ENCODE measurements at places on chromosomes 7 and 10.

- DNase-seq = no peak
Observed at GRCh38 chr10:113858541-113858940, 4.1 kb downstream of the NHLRC2 start.

- DNase-seq = no peak
Observed at GRCh38 chr10:11433657-11434056, 177.8 kb downstream of the USP6NL start.

DNA sequence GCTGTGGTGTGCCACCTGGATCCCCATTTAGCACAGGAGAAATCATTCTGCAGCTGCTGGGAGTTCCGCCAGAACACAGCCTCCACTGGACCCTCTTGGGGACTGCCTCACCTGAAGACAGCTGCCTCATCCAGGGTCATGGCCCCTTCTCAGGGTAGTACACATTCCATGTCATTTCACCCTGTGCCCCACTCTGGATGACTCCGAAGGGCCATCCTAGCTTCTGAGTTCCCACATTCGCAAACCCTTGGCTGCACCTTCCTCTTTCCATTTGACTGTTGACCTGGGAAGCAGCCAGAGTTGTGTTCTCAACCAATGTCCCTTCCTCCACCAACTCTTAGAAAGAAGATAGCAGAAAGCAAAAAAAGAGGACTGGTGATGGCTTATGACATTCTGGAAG lies 125.6 kb upstream of the TBX20 start:
- peak; percentile 1 for DNase-seq

- peak; percentile 35 for DNase-seq
Observed at GRCh38 chr10:14556285-14556956, 218.3 kb downstream of the FAM107B start.

DNA sequence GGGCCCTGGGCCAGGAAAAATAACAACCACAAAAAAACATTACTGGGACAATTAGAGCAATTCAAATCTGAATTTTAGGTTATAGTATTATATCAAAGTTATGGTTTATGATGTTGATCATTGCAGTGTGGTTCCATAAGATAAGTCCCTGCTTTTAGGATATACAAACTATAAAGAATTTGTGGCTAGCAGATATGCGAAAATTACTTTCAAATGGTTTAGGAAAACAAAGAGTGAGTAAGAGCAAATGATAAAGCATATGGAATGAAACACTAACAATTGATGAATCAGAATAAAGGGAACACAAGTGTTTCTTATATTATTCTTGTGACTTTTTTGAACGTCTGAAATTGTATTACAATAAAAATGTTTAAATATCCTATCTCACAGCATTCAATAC lies 64.4 kb upstream of the HECTD2 start:
- DNase-seq = no peak

DNA sequence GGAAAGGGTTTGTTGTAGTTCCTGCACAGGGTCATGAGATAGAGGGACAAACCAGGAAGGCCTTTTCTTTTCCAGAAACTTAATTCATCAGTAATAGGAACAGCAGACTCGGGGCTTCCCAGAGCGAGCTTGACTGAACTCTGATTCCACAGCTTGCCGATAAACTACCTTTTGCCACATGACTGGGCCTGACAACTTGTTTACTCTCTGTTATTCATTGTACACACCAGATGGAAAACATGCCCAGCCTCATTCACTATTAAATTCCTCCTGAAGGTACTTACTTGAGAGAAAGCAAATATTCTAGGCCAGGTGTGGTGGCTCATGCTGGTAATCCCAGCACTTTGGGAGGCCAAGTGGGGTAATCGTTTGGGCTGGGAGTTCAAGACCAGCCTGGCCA lies 77.1 kb upstream of the FGFR2 start:
- DNase-seq = no peak

DNA sequence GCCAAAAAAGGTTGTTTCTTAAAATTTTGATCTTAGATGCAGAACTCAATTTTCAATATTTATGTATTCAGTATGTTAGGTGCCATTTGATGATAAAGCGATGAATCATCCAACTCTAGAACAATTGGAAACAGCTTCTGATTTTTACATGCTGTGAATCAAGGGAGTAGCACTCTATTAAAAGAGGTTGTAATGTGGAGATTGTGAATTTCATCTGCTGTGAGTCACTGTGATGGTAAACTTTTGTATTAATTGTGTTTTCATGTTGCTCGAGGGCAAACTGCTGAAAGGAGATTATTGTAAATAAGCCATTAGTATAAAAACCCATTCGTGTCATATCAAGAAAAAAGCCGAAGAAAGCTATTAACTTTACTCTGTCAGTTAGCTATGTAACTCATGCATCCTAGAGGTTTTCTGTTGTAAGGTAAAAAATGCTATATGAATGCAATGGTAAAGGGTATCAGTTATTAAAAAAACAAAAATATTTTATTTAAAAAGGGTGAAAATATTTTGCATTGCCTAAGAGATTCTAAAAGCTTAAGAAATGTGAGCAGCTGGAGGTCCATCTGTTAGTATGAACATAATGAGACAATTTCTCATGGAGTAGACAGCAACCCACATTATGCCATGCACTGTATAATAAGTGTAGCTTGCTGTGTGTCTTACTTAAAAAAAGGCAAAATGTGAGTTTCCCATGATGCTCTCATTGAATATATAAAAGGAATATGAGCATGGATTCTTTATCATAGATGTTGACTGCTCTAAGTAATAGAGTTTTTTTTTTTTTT lies 511.0 kb upstream of the PCDH15 start:
- peak; percentile 6 for DNase-seq

- DNase-seq = no peak
Observed at GRCh38 chr7:128878226-128879105, 15.8 kb downstream of the ATP6V1F start.

DNA sequence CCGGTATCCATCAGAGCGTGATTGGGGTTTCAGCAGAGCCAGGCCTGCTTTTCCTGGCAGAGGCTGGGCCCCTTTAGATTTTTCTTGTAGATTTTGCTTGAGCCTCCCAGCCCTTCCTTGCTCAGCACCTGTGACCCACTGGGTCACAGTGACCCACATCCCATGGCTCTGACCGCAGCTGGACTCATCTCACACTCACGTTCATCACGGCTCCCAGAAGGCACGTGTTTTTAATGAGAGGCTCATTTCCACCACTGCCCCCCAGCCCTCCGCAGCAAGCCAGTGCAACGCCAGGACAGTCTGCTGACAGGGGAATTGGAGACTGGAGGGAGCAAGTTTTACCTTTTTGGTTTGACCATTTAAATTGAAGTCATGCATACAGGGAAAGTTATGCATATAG lies 155.7 kb downstream of the CUX1 start:
- DNase-seq = no peak

DNA sequence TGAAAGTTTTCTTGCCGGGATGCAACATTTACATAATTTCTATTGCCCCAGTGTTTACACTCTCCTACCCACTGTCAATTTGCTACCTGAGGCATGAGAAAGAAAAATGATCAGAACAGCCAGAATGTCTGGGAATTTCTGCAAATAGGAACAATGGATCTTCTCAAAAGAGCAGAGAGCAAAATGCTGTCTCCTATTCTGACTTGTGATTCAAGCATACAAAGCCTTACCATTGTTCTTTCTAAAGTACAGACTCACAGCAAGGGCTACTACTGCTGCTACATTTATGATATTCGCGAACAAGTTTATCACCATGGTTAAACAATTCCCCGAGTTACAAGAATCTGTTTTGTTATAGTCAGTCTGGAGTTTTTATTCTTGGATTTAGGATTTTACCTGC lies 329.9 kb upstream of the CELF2 start:
- DNase-seq = no peak
